Activated naive CD4-positive, alpha-beta T cell treated with anti-CD3 and anti-CD28 coated beads for 36 hours (primary cell): ENCODE measurements at places on chromosomes 4 and X. TPM values are rescaled to one million over a fixed set of nuclear protein-coding genes. Genes with fewer than 3 reads are reported as not detected.

DIPK2B gene
- not detected for total RNA-seq

HS3ST1 gene
- total RNA-seq: not detected

FBXW7 gene
- 29.2 TPM for total RNA-seq

SYNPO2 gene
- not detected for total RNA-seq

TMPRSS11E gene
- total RNA-seq: not detected

FUNDC2 gene
- total RNA-seq: 94.3 TPM
